ENCODE measurements at places on chromosomes 2 and 18.

- DNase-seq = peak; percentile 51
These were observed 210.2 kb downstream of the NCK2 start for GRCh38 chr2:105954891-105955290.

GRCh38 chr2:74836675-74837401 is 2.9 kb downstream of the HK2 start:
- DNase-seq = no peak

- DNase-seq = no peak
These were observed 819.8 kb upstream of the ID2 start for GRCh38 chr2:7861910-7862702.

DNA sequence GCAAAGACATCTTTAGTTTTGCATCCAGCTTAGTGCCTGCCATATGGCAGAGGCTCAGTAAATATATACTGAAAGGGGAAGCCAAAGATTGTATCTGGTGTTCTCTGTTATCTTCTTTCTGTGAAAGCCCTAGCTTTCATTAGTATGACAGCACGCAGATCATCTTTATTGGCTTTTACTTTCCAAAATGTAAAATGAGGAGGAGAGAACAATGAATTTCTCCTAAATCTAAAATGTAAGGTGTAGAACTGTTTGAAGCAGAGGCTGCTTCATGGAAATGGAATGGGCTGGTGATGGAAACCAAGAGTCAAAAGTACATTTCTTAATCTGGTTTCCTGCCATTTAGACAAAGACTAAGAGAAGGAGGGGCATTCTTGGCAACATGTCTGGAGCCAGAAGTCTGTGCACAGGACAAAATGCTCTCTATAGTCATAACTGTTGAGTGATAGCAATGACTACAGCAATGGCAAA is 1029.9 kb upstream of the PIK3C3 start:
- DNase-seq = peak; percentile 87

DNA sequence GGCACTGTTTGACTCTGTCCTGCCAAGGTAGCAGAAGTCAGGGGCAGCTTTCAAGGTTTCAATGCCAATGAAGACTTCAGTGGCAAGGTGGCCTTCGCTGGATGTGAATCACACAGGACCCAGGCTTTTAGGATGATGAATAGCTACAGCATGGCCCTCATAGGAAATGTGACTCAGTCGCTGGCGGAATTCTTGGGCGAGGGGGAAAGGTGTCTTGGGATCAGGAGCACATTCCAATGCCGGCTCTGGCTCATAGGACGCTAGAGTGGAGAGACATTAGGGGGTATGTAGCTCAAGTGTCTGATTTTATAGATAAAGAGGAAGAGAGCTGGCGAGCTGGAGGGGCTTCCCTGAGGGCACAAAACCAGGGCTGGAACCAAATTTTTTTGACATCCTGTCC is 68.6 kb downstream of the SMIM21 start:
- no peak for DNase-seq

DNA sequence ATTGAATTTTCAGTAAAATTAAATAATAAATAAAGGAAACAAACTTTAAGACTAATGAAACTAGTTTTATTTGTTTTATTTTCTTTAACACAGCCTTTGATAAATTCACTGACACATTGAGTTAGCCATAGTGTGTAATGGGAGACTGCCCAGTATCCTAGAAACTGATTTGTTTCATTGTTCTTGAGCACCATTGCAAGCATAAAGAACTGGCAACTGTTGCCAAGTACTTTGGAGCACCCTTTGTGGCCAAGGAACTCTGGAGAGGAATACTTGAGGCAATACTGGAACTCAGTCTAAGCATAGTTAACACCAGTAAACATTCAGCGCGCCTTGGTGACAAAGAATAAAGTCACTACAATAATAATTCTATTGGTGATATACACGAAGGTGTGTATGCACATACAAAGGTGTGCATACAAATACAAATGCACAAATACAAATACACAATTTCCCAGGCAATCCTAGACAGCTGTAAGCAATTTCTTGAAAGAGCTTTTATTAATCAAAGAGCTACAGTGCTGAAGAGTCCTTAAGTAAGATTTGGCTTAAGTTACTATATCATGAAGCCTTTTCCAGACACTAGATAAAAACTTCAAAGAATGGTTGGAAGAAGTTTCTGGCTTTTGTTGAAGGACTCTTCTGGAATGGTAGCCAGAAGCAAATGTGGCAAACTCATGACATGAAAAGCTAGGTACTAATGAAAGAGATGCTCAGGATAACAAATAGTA is 1371.2 kb downstream of the LRP1B start:
- DNase-seq = no peak

DNA sequence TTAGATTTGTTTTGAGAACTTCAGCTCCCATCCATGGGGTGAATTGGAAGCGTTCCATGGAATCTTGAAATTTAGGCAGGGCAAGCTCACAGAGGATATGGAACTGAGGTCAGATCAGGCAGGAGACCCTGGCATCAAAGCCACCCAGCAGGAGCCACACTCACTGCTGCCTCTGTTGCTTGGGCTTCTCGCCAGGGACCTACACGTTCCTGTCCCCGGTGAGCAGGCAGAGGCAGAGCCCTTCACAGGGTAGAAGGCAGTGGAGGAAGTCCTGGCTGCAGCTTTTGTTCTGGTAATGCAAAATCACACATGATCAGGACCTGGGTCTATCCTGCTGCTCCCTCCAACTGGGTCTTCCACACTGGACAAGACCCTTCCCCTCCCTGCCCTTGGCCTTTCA is 42.1 kb downstream of the CAPN13 start:
- no peak for DNase-seq
